T-helper 2 cell (primary cell): ENCODE measurements at places on chromosomes 6 and 20.

- DNase-seq: no peak
These were observed 55.2 kb upstream of the KIF13A start for GRCh38 chr6:18042536-18043145.

DNA sequence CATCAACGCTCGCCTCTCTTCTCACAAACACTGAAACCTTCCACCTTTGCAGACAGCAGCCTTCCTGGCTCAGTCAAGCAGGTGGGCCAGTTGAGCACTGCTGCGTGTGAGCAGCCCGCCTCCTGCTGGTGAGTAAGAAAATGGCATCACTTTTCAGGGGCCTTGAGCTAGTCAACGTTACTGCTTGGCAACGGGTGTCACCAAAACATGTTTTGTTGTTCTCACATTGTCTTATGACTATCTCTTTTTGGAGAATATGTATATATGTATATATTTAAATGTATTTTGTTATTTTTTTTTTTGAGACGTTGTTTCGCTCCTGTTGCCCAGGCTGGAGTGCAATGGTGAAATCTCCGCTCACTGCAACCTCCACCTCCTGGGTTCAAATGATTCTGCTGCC lies 97.0 kb upstream of the AGPAT4 start:
- no peak for DNase-seq

DNA sequence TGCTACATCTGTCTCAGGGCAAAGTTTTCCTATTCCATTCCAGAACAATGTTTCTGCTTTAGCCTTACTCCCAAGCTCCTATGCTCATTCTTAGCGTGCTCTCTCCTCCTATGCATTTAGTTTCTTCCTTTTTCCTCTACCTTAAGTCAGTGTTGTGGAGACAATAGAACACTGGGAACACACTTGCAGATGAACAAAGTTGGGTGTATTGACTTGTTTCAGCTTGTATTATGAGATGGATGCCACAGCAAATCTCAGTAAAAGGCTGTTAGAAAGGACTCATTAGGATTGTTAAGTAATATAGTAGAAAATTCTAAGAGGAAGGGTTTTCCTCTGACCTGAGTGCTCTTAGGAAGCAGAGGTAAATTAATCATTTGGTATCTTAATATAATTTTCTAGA lies 48.4 kb downstream of the BMP5 start:
- DNase-seq: no peak

- DNase-seq: no peak
These were observed 126.4 kb downstream of the OPRM1 start for GRCh38 chr6:154165478-154165877.

GRCh38 chr20:17710379-17711266 lies 10.9 kb downstream of the BANF2 start:
- no peak for DNase-seq

DNA sequence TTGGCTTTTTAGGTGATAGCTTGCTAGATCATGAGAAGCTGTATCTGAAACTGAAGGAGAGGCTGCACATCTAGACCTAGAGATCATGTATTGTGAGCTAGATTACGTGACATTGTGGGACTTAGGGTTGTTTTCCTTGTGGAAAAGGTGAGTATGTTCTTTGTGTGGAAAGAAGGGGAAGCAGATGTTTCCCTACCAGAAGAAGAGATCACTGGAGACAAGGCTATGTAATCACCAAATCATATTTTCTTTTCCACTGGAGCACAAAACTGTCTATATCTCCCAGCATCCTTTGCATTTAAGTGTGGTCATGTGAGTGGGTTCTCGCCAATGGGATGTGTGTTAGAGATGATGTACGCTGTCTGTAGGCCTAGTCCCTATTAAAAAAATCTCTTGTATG lies 7.0 kb upstream of the EPB41L2 start:
- no peak for DNase-seq

- DNase-seq: no peak
These were observed 31.7 kb upstream of the RAB22A start for GRCh38 chr20:58277578-58278472.

DNA sequence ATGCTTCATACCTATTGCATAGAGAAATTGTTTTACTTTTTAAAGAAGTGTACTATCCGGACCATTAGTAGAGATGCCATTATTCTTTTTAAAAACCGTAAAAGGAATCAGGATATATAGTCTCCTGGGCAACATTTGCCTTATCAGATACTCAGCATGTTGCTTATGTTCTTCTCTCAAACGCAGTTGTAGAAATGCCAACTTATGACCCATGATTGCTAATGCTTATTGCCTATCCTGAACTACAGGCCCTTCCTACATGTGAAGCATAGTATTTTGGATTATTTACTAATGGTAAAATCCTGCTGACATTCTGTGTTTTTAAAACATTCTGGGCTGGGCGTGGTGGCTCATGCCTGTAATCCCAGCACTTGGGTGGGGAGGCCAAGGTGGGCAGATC lies 99.5 kb downstream of the FOXO3 start:
- DNase-seq: no peak

DNA sequence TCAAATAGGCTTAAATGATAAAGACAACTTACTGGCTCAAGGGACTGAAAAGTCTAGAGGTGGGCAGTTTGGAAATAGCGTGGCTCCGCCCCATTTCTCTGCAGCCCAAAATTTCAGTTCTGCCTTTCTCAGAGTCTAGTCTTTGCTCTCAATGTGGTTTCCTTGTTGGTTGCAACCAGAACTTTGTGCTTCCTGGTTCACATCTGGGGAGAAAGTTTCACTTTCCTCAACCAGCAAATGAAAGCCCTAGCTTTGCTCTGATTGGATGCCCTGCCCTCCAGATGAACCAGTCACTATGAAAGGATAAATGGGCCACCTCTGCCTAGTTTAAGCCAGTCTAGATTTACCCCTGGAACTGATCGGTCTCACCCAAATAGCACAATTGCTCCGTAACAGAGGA lies 14.9 kb downstream of the SYCP2L start:
- DNase-seq: no peak

- DNase-seq: no peak
These were observed 556.0 kb upstream of the JAG1 start for GRCh38 chr20:11229772-11230171.

DNA sequence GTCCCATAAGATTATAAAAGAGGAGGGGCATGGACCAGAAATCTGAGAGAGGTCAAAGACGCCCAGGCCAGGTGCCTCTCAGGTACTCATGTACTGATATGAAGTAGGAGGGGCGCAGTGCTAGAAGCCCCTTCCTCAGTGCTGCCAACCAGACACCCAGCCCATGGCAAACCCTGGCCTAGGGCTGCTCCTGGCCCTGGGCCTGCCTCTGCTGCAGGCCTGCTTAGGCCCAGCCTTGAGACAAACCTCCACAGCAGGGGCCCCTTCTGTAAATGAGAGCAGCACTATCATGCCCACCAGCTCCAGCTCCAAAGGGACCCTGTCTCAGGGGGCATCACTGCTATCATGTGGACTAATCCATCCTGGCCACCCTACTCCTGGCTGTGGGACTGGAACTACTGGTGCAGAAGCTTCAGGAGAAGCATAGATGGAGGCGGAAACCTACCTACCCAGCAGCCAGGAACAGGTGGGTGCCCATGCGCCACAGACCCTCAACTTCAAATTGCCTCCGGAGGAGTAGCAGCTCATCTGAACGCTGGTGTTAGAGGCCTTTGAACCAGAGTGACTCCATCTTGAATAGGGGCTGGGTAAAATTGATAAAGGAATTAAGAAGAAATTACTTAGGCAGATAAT lies 72.4 kb upstream of the LGSN start:
- no peak for DNase-seq
